ENCODE measurements at places on chromosomes 6 and 20.
A peak's percentile ranks its signal among the peaks of the same experiment; 100 is the strongest.

GRCh38 chr6:157005940-157006339 is 228.8 kb downstream of the ARID1B start:
- no peaks in the 10 kb centered on the region for H3K36me3 ChIP-seq
- no peak for DNase-seq
- H3K4me1 ChIP-seq = no peaks in the 10 kb centered on the region
- H3K27me3 ChIP-seq = no peaks in the 10 kb centered on the region
- H3K4me3 ChIP-seq = no peak overlapping the region

- no peaks in the 10 kb centered on the region for H3K27me3 ChIP-seq
- no peak overlapping the region for H3K4me3 ChIP-seq
- no peak for DNase-seq
- H3K4me1 ChIP-seq = no peaks in the 10 kb centered on the region
- H3K27ac ChIP-seq = no peak overlapping the region
Observed at GRCh38 chr6:151721671-151722070, 85.8 kb upstream of the ESR1 start.

DNA sequence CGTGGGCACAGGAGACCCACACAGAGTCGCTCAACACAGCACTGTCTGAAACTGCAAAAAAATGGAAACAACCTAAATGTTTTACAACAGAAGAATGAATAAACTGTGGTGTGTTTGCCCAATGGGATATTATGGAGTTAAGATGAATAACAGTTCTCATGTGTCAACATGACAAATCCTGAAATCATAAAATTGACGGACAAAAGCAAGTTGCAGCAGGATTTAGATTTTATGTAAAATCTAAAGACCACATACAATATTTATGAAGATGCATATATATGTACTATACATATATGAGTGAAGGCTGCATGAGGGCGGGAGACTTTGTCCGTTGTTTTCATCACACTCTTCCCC is 79.7 kb downstream of the GRM4 start:
- H3K4me3 ChIP-seq = no peak overlapping the region
- peaks cover 74% of the 10 kb centered on the region for H3K27me3 ChIP-seq
- no peaks in the 10 kb centered on the region for H3K4me1 ChIP-seq
- DNase-seq = no peak
- H3K36me3 ChIP-seq = no peaks in the 10 kb centered on the region

- no peak overlapping the region for H3K4me3 ChIP-seq
- no peak overlapping the region for H3K27ac ChIP-seq
Observed at GRCh38 chr20:9635750-9636149, 121.4 kb downstream of the LAMP5 start.

DNA sequence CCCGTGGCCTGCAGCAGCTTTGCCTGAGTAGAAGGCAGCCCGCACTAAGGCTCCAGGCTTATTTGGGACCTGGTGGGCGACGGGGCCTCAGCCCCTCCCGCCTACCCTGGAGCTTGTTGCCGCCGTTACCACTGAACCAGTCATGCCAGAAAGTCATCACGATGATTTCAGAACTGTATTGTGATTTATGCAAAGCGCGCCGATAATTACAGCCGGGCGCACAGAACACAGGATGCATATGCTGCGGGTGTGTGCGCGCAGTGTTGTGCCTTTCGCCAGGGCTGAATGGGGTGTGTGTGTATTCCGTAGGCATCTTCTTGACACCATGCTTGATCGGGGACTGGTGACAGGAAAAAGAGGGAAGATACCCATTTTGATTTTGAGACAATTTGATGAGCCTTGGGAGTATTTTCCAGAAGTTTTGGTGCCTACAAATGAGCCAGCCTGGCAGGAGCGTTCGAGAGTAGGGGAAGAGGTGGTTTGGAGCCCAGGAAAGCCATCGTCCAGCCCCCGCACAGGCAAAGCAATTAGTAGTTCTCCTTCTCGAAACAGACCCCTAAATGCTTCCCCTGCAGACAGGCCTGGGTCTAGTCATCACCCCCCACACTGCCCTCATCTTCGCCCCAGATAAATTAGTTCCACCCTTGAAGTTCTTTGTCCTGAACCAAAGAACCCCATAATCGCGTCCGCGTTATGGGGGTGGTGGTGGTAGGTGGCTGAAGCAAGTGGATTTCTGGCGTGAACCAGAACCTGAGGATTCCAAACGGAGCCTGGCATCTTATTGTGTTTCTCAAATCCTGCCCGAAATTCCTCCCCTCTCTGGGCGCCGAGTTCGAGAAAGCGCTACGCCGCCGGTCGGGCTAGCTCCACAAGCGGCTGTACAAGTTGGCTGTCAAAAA is 1.9 kb upstream of the NR2E1 start:
- no peaks in the 10 kb centered on the region for H3K36me3 ChIP-seq
- peaks cover 100% of the 10 kb centered on the region for H3K27me3 ChIP-seq
- H3K4me1 ChIP-seq = peaks cover 30% of the 10 kb centered on the region
- no peak for DNase-seq
- no peak overlapping the region for H3K27ac ChIP-seq
- H3K4me3 ChIP-seq = peak overlapping the region; percentile 52

All from breast epithelium (tissue), 4 donors.